ENCODE measurements at places on chromosomes 3 and 15.

DNA sequence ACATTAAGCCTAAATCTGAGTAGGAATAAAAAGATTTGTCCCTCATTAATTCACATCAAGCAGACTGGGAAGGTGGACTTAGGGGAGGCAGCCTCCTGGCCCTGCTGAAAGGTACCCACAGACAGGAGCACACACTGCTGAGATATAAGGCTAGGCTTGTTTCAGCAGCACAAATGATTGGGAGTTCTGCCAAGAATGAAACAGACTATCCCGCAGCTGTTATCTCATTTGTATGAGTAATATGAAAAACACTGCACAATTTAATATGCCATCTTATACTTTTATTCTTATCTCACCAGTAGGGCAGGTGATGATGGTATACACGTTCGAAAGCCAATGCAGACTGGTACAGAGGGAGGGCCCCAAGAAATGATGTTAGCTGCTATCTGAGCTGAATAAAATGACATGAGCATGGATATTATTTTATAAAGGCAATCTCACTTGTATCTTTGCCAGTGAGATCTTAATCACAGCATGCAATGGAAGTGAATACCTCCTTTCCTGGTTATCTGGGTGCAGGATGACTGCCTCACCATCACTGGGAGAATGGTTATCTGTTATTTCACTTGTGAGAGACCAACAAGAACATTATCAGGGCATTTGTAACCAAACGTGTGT is 258.7 kb upstream of the PPP2R3A start:
- DNase-seq = no peak

- peak; percentile 49 for DNase-seq
Observed at GRCh38 chr15:100924436-100924835, 5.3 kb downstream of the LRRK1 start.

DNA sequence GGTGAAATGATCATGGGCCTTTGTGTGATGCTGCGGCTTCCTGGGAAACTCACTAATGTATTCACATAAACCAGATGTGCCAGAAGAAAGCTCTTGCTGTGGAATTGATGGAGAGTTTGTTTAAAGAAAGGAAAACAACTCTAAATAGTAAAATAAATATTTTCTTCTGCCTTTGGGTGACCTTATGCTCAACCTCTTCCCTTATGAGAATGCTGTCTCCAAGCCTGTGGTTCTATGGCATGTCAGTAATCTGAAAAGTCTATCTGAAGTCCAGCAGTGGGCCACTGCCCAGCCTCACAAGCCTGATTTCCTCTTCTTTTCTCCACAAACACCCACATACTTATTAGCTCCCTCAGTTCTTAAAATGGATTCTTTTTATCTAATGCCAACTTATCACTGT is 49.9 kb upstream of the PHLDB2 start:
- no peak for DNase-seq

- no peak for DNase-seq
Observed at GRCh38 chr3:157533298-157534070, 30.3 kb upstream of the VEPH1 start.

DNA sequence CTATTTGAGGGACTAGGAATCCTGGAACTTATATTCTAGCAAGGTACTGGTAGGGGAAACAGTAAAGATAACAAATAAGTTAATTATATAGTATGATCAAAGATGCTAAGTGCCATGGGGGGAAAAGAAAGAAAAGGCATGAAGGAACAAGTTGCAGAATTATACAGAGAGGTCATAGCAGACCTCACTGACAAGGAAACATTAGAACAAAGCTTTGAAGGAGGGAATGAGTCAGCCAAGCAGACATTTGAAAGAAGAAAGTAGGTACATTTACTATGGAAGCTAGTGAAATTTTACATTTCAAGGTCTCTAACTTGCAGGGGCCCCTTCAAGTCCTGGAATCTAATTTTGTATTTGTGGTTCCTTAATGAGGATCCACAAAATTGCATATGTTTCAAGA is 57.2 kb upstream of the TIPARP start:
- no peak for DNase-seq

- no peak for DNase-seq
Observed at GRCh38 chr15:58179206-58179605, 41.0 kb downstream of the AQP9 start.

- no peak for DNase-seq
Observed at GRCh38 chr3:27914199-27914598, 192.1 kb upstream of the EOMES start.
